ENCODE measurements at places on chromosomes 13 and 19. TPM values are rescaled to one million over a fixed set of nuclear protein-coding genes. Genes with fewer than 3 reads are reported as not detected.

Gene NRTN
- total RNA-seq = 2.4 TPM

Gene MBD3L2
- not detected for total RNA-seq

Gene SOX1
- 4.7 TPM for total RNA-seq

Gene NLRP7
- not detected for total RNA-seq

Gene LILRB2
- not detected for total RNA-seq

Gene CEACAM19
- total RNA-seq = 0.59 TPM

Gene PSG11
- not detected for total RNA-seq

Gene ZNF230
- total RNA-seq = 4.7 TPM

Gene ZNF234
- total RNA-seq = 10.9 TPM

Gene ZNF85
- total RNA-seq = 48.3 TPM

Gene LILRA2
- not detected for total RNA-seq

Gene CABP5
- total RNA-seq = not detected

Gene UHRF1
- total RNA-seq = 34.1 TPM

Gene ADPRHL1
- total RNA-seq = 0.43 TPM

Gene ZNF177
- total RNA-seq = 20.9 TPM

Gene CCDC194
- 1.1 TPM for total RNA-seq

Gene ZNF266
- 35.1 TPM for total RNA-seq

Gene COL4A1
- 105 TPM for total RNA-seq

Gene NUMBL
- total RNA-seq = 6.4 TPM

Gene ADAMTS10
- 5.8 TPM for total RNA-seq

Gene CTXN1
- total RNA-seq = 34.3 TPM

Gene FGF9
- total RNA-seq = 2.4 TPM

Gene SIAH3
- not detected for total RNA-seq

Gene FXYD3
- not detected for total RNA-seq

Gene PNKP
- total RNA-seq = 72.4 TPM

Data from neural progenitor cell (in vitro differentiated cells).